ENCODE measurements at places on chromosomes 3 and 15.

DNA sequence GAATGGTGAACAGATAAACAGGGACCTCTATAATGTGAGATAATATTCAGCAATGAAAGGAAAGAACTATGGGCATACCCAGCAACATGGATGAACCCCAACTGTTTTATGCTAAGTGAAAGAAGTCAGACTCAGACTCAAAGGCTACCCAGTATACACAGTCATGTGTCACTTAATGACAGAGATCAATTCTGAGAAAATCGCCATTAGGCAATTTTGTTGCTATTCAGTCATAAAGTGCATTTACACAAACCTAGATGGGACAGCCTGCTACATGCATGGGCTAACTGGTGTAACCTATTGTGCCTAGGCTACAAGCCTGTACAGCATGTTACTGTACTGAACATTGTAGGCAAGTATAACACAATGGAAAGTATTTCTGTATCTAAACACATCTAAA lies 76.5 kb downstream of the B3GNT5 start:
- DNase-seq = no peak

DNA sequence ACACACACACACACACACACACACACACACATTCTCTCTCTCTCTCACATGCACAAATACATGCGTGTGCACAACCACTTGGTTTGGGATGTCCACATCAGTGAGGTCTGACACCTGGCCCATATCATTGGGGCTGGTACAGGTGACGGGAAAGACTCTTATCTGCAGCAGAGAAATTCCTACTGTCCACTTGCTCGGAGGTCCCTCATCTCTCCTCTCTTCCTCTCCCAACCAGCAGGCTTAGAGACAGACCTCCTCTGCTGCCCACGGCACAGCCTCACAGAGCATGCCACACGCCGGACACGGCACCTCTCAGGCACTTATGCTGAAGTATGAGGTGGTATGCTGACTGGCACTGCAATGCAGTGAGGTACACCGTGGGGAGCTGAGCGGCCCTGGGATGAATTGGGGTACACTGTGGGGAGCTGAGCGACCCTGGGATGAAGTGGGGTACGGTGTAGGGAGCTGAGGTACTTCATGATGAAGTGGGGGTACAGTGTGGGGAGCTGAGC lies 41.7 kb downstream of the MAGEF1 start:
- no peak for DNase-seq

DNA sequence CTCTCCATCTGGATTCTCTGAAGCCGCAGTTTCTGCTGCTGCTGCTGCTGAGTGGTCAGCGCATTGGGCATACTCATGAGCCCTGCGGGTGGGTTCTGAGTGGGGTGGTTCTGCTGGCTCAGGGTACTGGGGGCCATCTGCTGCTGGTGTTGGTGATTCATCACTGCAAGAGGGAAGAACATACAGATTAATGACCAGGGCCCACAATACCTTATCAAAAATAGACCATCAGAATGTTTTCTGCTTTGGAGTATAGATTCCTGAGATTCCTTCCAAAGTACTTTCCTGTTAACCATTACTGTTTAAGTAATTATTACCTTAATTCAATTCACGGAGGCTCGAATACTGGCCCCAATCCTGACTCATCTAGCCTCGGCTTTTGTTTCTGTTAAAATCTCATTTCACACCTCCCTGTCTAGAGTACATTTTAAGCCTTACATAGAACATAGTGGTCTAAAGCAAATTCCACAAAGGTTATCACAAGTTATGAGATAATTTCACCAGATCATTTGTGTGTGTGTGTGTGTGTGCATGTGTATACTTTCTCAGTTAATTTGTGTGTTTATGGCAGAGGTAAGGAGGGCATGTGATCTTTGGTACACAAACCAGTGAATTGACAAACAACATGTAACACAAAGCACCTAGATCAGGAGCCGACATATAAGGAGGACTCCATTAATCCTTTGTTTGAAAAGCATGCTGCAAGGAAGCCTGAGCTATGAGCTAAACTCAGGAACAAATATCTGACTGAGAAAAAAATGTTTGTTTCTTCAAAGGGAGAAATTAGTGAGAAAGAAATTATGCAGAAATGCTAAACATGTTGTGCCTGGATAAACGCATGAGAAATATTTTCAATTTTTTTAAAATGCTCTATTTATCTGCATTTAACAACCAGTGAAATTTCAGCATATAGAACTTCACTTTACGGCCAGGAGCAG lies 68.1 kb downstream of the TM4SF4 start:
- DNase-seq = no peak

- DNase-seq = no peak
Observed at GRCh38 chr3:196694941-196695848, 16.9 kb downstream of the CEP19 start.

GRCh38 chr15:48796521-48796920 lies 14.3 kb downstream of the CEP152 start:
- DNase-seq = no peak

DNA sequence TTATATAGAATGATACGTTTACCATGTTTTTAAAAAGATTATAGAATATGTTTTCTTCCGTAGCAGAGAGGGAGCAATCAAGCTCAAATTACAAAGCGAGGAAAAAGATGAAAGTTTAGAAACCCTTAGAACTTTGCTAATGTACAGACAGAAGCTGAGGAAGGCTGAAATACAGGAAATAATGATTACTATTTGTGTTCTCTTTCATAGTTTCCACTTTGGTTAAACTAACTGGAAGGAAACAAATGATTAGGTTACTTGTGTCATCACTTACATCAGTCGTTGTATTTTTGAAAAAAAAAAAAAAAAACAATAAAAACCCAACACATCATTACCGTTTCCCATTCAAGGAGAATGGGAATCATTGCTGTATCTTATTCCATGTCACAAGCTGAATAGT lies 337.8 kb upstream of the CBLB start:
- no peak for DNase-seq

DNA sequence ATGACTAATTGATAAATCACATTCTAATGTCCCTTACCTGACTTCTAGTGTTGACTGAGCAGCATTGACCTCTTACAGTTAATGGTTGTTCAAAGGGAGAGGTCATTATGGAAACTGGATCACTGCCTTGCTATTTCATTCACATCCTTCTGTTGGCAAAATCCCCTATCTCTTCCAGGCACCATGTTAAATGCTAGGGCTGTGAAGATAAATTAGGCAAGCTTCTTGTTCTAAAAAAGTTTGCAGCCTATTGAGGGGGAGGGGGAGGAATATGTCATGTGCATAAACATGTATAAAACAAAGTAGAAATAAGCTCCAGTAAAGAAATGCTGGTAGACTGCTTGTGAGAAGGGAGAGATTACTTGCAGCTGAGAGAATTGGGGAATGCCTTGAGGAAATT lies 84.8 kb upstream of the MLF1 start:
- DNase-seq = no peak

- no peak for DNase-seq
Observed at GRCh38 chr15:51307811-51308210, 30.6 kb downstream of the CYP19A1 start.

GRCh38 chr15:100928632-100929280 lies 9.6 kb downstream of the LRRK1 start:
- no peak for DNase-seq

GRCh38 chr15:28022961-28023360 lies 76.2 kb downstream of the OCA2 start:
- DNase-seq = no peak

GRCh38 chr3:56137415-56137814 lies 330.9 kb downstream of the ERC2 start:
- no peak for DNase-seq

DNA sequence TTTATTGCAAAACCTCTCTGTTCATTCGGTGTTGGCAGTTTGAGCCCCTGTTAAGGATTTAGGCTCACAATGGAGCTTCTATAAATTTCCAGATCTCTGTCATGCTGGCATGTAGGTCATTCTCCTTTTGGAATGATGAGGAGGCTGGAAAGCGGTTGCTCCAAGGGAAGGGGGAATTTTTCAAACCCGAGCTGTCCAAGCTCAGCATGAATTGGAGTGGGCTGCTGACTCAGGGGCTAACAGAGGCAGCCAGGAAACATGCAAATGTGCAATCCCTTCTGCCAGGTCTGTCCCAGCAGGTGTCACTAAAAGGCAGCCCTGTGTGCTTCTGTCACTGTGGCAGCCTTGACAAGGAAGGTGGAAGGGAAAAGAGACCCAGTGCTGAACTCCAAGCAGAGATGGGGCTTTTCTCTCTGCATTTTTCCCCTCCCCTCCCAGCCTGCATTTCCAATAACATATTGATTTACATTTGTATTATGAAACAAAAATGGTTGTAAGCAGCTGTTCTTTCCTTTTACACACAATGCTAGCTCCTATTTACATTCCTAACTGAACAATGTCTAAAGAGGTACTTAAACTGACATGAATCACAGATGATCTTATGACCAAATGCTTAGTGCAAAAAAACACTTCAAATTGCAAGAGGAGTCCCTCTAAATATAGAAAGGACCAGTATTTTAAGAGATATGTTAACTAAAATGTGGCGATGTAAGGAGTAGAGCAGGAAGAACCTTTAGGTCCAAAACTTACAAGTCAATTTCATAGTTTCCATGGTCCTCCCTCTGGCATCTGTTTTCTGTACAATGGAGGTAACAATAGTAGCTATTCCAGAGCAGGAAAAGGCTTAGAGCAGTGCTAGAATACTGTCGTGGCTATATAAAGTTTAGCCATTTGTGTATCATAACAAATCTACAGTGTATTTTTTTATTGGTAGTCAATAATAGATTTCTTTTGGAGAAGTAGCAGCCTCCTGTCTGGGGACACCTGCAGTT lies 84.5 kb upstream of the ATP10A start:
- no peak for DNase-seq

DNA sequence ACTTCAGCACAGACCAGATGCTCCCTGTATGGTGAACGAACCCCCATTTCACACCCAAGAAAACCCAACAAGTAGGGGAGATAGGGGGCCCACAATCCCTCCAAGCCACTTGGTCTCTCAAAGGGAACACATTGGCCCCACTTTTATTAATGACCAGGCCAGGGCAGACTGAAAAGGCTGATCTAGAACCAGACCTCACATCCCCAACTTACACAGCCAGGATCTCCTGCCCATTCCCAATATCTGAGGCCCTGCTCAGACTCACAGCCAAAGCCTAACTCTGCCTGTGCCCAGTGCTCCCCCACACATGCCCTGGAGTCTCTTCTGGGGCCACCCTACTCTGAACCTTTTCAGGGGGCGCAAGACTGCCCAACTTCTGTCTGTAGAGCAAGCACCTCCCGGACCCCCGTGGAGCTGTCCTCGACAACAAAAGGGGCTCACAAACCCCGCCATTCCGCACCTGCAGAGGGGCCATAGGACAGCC lies 1.8 kb downstream of the PLXNB1 start:
- DNase-seq = peak; percentile 41

GRCh38 chr3:65672871-65673815 lies 365.6 kb downstream of the MAGI1 start:
- DNase-seq = peak; percentile 45

DNA sequence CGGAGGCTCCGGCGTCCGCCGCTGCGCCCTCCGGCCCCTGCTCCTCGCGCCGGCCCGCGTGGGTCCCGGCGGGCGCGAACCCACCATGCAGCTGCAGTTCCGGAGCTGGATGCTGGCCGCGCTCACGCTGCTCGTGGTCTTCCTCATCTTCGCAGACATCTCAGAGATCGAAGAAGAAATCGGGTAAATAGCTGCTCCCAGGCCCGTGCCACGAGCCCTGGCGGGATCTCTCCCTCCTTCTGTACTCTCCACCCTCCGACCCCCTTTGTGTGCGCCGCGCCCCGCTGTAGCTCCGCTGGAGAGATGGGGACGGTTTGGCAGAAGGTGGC lies 263 bp downstream of the ST8SIA2 start:
- no peak for DNase-seq

GRCh38 chr15:70057931-70058641 lies 39.6 kb downstream of the TLE3 start:
- DNase-seq = no peak

GRCh38 chr3:76997733-76998132 lies 42.2 kb upstream of the ROBO2 start:
- DNase-seq = peak; percentile 10

DNA sequence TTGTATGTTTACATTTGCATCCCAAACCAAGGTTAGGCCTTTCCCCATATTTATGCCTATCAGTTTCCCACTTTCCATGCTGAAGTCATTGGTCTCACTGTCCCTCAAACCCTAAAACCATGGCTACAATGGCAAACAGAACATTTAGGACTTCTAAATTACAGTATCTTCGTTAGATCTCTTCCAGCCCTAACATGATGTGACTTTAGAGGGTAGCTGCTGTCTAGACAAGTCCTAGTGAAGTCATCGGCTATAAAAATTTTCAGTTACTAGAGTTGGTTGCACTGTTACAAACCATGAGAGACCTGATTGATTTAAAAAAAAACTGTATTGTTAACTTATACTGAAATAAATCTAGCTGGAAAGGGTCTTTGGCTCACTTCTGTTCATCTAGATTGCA lies 54.6 kb downstream of the TM4SF4 start:
- DNase-seq = no peak

GRCh38 chr15:64844576-64845145 lies 2.9 kb downstream of the PLEKHO2 start:
- no peak for DNase-seq

DNA sequence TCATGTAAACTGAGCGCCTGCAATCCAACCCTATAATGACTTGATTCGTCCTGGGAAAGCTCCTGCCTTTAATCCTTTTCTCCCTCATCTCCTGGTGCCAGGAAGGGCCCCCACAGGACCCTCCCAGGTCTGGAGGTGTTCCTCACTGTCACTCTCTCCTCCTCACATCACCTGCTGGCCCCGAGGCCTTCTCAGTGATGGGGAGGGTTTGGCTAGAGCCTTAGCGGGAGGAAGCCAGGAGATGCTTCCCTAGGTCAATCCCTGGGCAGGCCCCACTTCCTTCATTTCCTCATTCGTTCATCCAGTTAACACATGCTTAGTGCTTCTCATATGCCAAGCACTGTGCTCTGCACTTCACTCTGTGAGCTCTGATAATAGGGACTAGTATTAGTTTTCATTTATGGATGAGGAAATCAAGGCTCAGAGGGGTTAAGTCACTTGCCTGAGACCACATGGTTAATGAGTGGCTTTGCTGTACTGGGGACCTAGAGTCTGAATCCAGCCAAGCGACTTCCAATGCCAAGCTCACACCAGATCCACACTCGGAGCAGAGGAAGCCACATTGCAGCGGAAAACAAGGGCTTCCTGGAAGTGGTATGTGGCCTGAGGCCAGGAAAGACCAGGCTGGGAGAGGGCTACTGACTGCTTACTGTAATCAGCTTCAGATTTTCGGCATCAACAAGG lies 50.3 kb upstream of the CHRNB4 start:
- no peak for DNase-seq

DNA sequence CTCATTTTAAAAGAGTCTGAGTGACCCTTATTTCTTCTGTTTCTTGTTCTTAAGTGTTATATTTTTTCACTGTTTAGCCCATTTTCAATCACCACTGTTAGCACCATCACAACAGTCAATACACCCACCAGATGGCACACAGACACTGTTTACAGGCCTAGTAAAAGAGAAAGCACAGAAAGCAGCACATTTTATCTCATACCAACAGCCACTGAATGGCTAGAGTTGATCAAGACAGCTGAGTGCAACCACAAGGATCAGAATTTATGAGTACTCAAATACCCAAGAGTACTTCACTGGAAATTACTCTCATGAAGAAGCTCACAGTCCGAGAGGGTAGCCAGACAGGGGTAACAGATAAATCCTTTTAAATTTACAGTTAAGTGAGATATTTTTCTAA lies 127.0 kb downstream of the TFDP2 start:
- no peak for DNase-seq

- no peak for DNase-seq
Observed at GRCh38 chr3:195134431-195134830, 136.5 kb downstream of the XXYLT1 start.

Measured in globus pallidus (tissue), 1 donor.